ENCODE measurements at places on chromosomes 1 and 21.
A peak's percentile ranks its signal among the peaks of the same experiment; 100 is the strongest.

DNA sequence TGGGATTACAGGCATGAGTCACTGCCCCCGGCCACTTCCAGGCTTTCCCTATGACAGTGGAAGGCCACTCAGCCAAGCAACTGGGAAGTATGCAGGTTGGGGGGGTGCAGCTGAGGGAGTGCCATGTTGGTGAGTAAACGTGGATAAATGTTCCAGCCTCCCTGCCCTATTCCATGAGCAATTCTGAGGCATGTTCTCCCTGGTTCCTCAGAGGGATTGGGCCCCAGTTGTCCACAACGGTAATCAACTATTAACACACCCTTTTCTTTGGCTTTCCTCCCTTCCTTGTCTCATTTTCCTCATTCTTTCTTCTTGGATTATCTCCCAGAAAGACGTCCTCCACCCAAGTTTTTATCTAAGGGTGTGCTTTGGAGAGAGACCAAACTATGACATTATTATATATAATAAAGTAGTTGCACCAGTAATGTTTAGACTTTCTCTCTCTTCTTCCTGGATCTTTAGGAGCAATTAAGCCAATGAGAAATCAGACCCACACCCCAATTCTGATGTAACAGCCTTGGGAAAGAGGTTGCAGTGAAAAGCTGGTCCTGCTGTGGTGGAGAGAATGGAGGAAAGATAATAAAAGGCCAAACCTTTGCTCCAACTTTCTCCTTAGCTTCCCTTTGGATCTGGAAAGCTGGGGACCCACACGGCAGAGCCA is 6.8 kb upstream of the SLAMF9 start:
- no peak for DNase-seq

DNA sequence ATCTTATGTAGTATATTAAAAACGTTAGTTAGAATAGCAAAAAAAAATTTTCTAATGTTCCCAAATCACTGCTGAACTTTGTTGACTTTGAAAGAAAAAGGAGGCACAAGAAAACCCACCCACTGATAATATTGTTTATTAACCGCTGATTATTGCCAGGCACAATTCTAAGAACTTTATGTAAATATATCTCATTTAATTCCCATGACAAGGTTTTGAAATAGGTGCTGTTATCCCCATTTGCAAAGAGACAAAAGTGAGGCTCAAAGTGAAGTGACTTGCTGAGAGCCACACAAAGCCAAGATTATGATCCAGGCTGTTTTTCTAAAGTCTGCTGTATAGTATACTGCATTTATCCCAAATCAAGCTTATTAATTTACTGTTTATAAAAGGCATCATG is 56.4 kb downstream of the SASS6 start:
- no peak for DNase-seq

- no peak for DNase-seq
These were observed 31.7 kb upstream of the HAO2 start for GRCh38 chr1:119336848-119337247.

GRCh38 chr1:200082329-200082728 is 54.8 kb downstream of the NR5A2 start:
- DNase-seq: no peak

GRCh38 chr21:22892740-22893139 is 1894.5 kb downstream of the NCAM2 start:
- no peak for DNase-seq

- no peak for DNase-seq
These were observed 544.6 kb downstream of the SMYD3 start for GRCh38 chr1:245962453-245962852.

GRCh38 chr1:183270541-183271141 is 84.6 kb downstream of the LAMC2 start:
- DNase-seq: no peak

DNA sequence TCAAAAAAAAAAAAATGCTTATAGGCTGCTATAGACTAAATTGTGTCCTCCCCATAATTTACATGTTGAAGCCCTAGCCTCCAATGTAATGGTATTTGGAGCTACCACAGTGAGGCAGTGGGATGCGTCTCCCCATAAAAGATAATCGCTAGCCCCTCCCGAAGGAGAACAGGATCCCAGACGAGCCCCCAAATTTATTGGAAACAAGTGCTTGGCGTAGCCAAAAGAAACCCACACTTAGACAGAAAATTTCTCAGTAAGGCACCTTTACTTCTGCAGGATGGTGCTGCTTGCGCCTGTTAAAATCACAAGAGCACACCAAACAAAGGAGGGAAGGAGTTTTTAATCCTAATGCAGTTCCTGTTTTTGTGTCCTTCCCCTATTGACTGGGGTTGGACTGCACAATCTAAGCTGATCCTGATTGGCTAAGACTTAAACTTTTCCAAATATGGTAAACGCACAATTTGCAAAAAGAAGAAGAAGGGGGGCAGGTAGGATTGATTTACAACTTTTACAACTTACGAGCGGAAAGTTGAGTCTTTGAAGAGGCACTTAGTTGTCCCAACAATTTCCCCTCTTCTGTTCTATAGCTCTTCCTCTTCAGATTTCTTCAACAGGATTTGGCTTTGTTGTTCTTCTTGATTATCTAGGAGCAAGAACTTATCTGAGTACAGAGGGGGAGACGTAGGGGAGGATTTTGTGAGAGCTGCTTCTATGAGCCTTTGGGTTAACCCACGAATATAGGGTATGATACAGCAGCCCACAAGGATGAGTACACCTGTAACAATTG is 3.0 kb upstream of the IPP start:
- DNase-seq: peak; percentile 73

GRCh38 chr1:11180342-11180744 is 8.8 kb upstream of the ANGPTL7 start:
- DNase-seq: no peak

GRCh38 chr1:153614906-153615305 is 1.2 kb downstream of the S100A14 start:
- no peak for DNase-seq

GRCh38 chr1:215055281-215055935 is 27.1 kb upstream of the KCNK2 start:
- DNase-seq: no peak

GRCh38 chr1:38559446-38560165 is 300.0 kb downstream of the RRAGC start:
- DNase-seq: no peak

DNA sequence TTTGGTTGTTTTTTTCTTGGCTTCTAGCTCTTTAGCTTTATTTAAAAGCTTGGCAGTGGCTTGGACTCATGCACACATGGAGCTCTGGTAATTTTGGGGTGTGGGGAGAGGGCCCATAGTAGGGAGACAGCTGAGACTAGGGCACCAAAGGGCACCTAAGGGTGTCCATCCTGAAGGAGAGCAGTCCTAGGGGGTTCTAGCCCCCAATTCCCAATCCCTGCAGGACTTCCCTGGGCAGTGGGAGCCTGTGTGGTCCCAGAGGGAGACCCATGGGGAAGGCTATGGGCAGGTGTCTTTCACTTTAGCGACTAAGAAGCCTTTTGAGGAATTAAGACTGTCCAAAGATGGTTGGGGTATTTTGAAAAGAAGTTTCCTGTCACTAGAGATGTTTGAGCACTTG is 6.9 kb downstream of the CYP4B1 start:
- no peak for DNase-seq

DNA sequence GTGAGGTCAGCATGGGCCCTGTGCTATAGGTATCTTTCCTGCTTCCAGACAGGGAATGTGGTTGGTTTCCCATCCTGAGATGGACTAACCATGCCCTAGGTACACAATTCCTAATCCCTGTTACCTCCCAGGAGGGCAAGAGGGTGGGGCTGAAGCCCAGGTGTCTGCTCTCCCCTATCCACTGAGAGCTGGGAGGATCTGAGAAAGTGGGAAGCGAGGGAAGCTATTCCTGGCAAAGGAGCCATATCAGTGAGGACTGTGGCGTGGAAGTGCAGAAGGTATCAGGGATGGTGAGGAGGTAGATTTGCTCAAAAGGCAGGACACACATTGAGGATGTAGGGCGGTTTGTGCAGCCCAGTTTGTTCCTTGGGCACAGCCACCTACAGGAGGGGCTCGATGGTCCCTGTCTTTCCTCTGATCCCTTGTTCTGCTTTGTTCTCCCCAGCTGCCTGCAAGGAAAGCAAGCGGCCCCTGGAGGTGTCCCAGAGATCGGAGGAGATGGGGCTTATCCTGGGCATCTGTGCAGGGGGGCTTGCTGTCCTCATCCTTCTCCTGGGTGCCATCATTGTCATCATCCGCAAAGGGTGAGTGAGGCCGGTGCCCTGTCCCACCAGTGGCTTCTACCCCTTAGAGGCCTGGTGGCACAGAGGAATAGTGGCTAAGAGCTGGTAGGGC is 48.1 kb downstream of the PTPRU start:
- no peak for DNase-seq

DNA sequence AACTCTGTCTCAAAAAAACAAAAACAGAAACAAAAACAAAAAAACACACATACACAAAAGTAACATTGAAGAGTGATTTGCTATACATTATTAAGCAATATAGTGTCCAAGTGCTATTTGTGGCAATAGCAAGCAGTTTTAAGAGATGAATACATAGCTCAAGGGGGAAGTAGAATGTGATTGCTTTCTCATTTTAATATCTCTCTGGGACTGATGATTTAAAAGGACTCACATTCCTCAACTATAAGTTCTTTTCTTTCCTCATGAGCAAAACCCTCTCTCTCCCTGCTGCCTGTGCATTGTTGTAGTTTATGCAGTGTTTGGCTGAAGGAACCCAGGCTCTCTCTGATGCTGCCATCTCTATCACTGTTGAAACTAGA is 47.0 kb upstream of the CSF1 start:
- DNase-seq: peak; percentile 51

GRCh38 chr1:10617931-10618885 is 143.5 kb downstream of the PEX14 start:
- DNase-seq: no peak

GRCh38 chr21:34927992-34928391 is 121.1 kb downstream of the RUNX1 start:
- DNase-seq: no peak

All from OCI-M1 (cell line).